Non-pigmented ciliary epithelial cell (primary cell): ENCODE measurements at places on chromosomes 2 and 18.

GRCh38 chr2:225041851-225042799 is at the start of gene DOCK10:
DOCK10 (minus strand) TSS chr2:225042468; CDS start chr2:225042374, 94 bp downstream.
- no peak for DNase-seq

- DNase-seq = no peak
These were observed 241.5 kb downstream of the SH3RF3 start for GRCh38 chr2:109370399-109371035.

DNA sequence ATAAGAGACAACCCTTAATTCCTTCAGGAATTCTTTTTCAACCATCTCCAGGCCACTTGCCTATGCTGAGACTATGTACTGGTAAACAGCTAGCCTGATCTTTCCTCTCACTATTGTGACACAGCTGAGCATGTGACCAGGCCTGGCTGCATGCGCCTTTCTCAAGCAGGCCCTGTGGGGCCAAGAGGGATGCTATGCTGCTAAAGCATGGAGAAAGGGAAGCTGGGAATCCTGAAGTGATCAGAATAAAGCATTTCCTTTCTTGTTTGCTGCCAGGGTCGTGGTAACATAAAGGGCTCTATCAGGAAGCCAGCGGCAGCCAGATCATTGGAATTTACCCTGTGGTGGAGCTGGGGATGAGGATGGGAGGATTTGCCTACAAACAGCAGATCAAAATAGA is 29.8 kb upstream of the LCLAT1 start:
- DNase-seq = no peak

DNA sequence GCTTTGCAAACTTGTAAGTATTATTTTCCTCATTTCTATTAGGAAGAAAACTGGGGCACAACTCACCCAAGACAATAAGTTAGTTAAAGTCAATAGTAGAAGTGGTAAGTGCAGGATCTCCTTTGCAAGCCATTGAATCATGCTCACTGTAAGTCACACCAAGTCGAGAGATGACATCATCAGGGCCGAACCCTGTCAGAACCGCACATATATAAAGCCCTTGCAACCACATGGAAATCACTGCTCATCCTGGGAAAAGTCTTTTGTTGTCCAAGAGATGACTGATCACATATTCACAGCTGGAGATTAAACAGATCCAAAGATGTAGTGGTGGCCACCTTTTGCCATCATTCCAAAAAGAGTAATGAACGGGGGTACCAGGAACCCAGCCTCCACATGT is 484.8 kb upstream of the ID2 start:
- no peak for DNase-seq

GRCh38 chr2:100929147-100929546 is 72.9 kb upstream of the RPL31 start:
- no peak for DNase-seq

- no peak for DNase-seq
These were observed 218.4 kb upstream of the FOSL2 start for GRCh38 chr2:28174211-28174610.

GRCh38 chr18:11511434-11512095 is 97.8 kb upstream of the SLC35G4 start:
- DNase-seq = no peak

GRCh38 chr2:127015106-127015910 is 91.6 kb downstream of the BIN1 start:
- no peak for DNase-seq

DNA sequence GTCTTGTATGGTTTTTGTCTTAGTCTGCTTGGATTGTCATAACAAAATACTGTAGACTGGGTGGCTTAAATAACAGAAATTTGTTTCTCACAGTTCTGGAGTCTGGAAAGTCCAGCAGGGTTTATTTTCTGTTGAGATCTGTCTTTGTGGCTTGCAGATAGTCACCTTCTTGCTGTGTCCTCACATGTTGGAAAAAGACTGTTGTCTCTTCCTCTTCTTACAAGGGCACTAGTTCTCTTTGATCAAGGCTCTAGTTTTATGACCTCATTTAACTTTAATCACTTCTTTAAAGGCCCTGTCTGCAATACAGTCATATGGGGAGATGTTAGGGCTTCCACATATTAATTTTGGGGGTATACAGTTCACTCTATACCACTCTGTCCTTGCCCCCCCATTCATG is 56.5 kb downstream of the NBEAL1 start:
- DNase-seq = no peak

DNA sequence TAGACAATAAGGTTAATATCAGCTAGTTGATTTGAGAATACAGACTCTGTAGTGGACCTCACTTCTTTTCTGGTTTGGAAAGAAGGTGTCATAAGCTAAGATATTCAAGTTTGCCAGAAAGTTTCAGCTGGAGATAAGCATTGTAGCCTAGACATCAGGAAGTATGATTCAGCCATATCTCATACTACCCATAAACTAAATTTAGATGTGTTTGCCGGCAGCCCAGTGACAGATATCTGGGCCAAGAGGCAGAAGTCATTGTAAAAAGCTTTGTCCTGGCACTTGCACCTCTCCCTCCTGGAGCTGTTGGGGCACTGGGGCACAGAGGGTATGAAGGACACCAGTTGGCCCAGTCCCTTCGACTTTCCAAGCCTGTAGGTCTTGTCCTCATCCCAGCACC is 128.0 kb downstream of the EPHA4 start:
- peak; percentile 72 for DNase-seq

- DNase-seq = no peak
These were observed 647.0 kb downstream of the TDRD15 start for GRCh38 chr2:21770787-21771186.

- DNase-seq = peak; percentile 18
These were observed 199.4 kb downstream of the NYAP2 start for GRCh38 chr2:225598897-225599296.

GRCh38 chr2:17309741-17310339 is 208.4 kb downstream of the RAD51AP2 start:
- DNase-seq = peak; percentile 27

DNA sequence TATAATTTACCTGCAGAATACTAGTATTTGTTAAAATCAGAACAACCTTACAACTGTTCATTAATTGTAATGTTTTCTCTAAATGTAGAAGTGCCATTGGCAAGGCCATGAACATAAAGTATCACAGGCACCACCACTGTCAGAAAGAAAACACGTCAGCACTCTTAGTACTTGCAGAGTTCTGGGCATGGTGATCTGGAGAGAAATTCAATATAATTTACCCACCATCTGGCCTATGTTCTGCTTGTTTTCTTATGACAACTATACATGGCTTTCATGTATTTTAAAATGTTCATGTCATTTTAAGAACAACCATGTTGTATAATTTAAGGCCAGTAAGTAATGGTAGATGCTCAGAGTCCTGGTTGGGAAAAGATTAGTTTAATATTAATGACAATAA is 114.2 kb upstream of the SULT1C3 start:
- DNase-seq = no peak

GRCh38 chr2:137508739-137509384 is 455.4 kb upstream of the HNMT start:
- DNase-seq = no peak

DNA sequence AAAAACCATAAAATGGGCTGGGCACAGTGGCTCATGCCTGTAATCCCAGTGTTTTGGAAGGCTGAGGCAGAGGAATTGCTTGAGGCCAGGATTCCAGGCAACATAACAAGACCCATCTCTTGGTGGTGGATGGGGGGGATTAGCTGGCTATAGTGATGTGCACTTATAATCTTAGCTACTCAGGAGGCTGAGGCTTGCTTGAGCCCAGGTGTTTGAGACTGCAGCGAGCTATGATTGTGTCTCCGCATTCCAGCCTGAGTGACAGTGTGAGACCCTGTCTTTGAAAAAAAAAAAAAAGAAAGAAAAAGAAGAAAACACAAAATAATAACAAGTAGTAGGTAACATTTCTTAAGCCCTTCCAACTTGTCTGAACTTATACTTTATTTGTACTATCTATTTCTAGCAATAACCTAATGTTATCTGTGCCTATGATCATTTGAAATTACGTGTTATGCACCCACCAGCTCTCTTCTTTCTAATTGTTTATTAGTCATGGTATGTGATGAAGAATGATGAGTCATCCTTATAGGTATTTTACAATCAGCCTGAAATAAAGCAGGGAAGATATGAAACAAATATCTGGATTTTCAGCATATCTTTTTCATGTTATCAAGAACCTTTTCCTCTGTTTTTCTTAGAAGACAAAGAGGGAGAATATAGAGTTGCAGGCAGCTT is 129.3 kb upstream of the UNC80 start:
- no peak for DNase-seq

GRCh38 chr2:219736209-219736608 is 108.8 kb downstream of the SLC4A3 start:
- DNase-seq = peak; percentile 45

GRCh38 chr2:112740527-112740926 is 19.7 kb downstream of the NT5DC4 start:
- DNase-seq = no peak

DNA sequence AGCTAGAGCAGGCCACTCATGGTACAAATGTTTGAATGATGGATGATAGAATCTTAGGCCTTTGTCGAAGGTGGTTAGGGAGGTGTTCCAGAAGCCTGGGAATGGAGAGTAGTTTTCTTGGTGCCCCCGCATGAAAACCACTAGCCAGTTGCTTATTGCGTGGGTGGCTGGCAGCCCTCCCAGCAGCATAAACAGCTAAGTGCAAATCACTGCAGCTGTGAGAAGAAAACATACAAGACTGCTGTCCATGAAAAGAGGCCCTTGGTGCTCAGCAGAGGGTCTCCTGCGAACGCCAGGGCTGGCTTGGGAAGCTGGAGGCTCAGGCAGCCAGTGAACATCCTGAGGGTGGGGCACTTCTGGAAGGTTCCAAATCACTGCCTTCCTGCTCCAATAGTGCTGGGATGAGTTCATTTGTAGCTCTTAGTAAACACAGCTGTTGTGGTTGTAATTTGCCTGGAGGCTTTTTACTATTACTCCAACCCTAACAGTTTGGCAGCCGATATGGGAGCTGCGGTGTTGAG is 118.8 kb downstream of the MGAT5 start:
- DNase-seq = peak; percentile 55

GRCh38 chr2:204794624-204795023 is 249.3 kb downstream of the PARD3B start:
- no peak for DNase-seq

DNA sequence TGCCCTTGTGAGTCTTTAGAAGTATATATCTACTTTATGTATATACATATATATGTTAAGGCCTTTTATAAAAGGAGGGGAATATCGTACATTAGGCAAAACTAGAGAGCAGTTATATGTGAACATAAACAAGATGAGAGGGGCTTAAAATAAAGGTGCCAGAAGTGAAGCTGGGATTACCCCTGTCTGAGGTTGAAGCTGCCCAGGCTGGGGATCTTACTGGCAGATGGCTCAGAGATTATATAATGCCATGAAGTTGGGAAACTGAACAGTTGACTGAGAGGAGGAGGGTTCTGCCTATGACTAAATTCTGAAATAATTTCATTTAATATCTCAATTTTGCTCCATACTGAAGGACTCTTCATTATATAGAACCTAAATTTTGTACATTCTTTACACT is 6.0 kb downstream of the PNO1 start:
- no peak for DNase-seq

- no peak for DNase-seq
These were observed 1.4 kb downstream of the CNTNAP5 start for GRCh38 chr2:124026503-124026902.

DNA sequence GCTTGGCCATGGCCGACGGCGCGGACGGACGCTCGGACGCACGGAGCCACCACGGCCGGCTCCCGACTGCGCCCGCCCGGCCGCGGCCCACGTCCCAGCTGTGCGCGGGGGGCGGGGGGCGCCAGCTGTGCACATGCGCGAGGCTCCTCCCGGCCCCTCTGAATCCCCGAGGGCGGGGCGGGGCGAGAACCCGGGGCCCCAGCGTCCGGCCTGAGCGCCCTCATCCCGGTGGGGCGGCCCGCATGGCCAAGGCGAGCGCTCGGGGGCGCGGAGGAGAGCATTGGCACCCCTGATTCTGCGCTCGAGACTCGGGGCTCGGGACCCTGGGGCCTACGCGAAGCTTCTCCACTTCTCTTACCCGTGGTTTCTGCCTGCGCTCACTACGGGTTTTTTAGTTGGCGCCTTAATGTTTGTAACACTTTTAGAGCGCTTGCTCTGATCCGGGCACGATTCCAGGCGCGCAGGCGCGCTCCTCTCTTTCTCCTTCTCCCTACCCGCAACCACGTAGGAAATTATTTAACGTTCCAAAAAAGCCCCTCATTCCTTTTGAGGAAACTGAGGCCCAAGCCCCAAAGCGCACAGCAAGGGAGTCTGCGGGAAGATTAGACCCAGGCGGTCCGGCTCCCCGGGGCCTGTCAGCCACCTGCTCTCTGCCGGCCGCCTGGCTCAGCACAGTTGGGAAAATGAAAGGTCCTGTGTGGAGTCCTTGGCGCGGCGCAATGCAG is at the start of gene PXDN:
Gene PXDN, minus strand, starts transcription at position 70 of the 725 bp plus-strand sequence. Its CDS starts 60 bp downstream, at position 10.
- no peak for DNase-seq

GRCh38 chr2:205868053-205868452 is 185.8 kb downstream of the NRP2 start:
- DNase-seq = no peak

GRCh38 chr2:122261911-122262310 is 506.5 kb downstream of the TSN start:
- no peak for DNase-seq

GRCh38 chr2:235713189-235713588 is 219.3 kb downstream of the AGAP1 start:
- no peak for DNase-seq

GRCh38 chr18:11095211-11095610 is 54.2 kb downstream of the PIEZO2 start:
- DNase-seq = no peak

GRCh38 chr2:26605195-26605998 is 35.8 kb downstream of the CIB4 start:
- no peak for DNase-seq

GRCh38 chr2:52558265-52558664 is 1209.3 kb upstream of the CHAC2 start:
- no peak for DNase-seq

GRCh38 chr2:85401844-85402243 is 8.3 kb downstream of the CAPG start:
- no peak for DNase-seq

DNA sequence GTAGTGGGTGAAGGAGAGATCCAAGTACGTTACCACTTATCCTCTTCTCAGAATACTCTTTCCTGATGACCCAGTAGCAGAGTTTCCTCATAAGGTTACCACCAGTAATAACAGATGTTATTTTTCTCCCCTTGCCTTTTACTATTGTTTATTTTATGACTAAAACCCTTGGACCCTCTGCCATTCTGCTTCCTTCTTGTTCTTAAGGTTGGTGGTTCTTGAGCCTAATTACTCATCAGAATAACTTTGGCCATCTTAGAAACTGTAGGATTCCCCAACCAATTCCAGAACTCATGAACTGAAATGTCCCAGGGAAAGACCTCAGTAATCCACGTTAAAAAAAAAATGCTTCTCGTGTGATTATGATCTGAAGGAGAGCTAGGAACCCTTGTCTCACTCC is 64.9 kb downstream of the CHST9 start:
- no peak for DNase-seq

GRCh38 chr2:201174687-201175086 is 8.3 kb upstream of the CASP10 start:
- DNase-seq = no peak

GRCh38 chr2:70047451-70047850 is 39.8 kb upstream of the PCBP1 start:
- no peak for DNase-seq
